Neural progenitor cell (in vitro differentiated cells): ENCODE measurements at places on chromosomes 5 and 9. TPM values are rescaled to one million over a fixed set of nuclear protein-coding genes. Genes with fewer than 3 reads are reported as not detected.

Gene ZNF618
- 10.5 and 16.9 TPM in 2 replicates for total RNA-seq

Gene MCC
- 2.5 and 3.4 TPM in 2 replicates for total RNA-seq

Gene TRIM36
- 31.2 and 42.6 TPM in 2 replicates for total RNA-seq

Gene SMIM3
- 18.4 and 24.6 TPM in 2 replicates for total RNA-seq

Gene PCDHB7
- 0.21 and 0.90 TPM in 2 replicates for total RNA-seq

Gene ITGA2
- total RNA-seq: 2.5 and 2.6 TPM in 2 replicates
